ENCODE measurements at places on chromosomes 16 and 17.

- DNase-seq, result no peak
Observed at GRCh38 chr17:68248199-68248825, 469 bp downstream of the AMZ2 start.

GRCh38 chr17:6269478-6269877, 165.4 kb downstream of the AIPL1 start:
- no peak for DNase-seq

- DNase-seq, result no peak
Observed at GRCh38 chr16:75495076-75495674, at the start of gene CHST6. CHST6 (minus strand) TSS chr16:75495441; CDS start chr16:75479828, 15,613 bp downstream.

DNA sequence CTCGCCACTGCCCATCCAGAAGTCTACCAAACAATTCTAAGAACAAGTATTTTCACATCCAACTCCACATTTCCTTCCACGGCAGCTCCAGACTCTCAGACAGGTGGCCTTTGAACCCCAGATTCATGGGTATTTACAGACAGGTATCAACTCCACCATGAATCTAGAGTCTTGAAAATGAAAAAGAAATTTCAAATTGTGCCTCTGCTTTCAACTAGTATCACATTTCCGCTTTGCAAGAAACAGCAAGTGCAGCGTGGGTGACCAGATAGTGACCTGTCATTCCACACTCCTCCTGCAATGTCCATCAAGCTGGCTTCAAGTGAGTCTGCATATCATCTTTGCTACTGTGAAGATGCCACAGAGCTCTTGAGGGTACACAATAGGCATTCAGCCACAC, 232.4 kb upstream of the RPL38 start:
- DNase-seq, result no peak

DNA sequence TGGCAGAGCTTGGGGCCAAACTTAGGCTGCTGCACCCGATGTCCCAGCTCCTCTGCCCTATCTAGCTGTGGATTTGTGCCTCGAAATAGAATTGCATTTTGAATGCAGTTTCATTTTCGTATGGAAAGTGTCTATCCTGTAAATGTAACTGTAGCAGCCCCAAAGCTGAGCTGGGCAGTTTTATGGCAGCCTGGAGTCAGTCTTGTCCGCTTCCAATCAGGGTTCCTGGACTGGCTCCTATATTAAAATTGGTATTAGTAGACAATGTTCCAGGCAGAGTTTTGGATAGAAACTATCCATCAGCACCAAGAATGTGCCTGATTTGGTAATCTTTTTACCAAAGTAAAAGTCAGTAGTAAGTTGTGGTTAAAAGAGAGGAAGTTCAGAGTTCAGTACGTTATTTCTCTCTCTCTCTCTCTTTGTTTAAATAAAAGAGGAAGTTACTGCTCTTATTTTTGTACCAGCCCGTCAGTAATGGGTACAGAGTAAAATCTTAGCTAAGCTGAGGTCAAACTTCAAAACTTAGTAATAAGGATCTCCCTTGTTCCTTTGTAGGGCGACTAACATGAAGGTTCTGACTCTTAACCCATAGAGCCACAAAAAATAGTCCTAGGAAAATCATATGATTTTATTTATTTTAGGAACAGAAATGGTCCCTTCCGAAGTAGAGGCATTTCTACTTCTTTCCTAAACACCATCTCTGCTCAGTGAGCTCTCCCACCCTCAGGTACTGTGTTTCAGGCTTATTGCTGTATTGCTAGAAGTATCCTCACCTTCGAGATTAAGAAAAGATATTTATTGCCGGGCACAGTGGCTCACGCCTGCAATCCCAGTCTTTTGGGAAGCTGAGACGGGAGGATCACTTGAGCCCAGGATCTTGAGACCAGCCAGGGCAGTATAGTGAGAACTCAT, 28.0 kb downstream of the PRKCB start:
- DNase-seq, result no peak

- no peak for DNase-seq
Observed at GRCh38 chr17:41512546-41513167, 6.0 kb downstream of the KRT15 start.

DNA sequence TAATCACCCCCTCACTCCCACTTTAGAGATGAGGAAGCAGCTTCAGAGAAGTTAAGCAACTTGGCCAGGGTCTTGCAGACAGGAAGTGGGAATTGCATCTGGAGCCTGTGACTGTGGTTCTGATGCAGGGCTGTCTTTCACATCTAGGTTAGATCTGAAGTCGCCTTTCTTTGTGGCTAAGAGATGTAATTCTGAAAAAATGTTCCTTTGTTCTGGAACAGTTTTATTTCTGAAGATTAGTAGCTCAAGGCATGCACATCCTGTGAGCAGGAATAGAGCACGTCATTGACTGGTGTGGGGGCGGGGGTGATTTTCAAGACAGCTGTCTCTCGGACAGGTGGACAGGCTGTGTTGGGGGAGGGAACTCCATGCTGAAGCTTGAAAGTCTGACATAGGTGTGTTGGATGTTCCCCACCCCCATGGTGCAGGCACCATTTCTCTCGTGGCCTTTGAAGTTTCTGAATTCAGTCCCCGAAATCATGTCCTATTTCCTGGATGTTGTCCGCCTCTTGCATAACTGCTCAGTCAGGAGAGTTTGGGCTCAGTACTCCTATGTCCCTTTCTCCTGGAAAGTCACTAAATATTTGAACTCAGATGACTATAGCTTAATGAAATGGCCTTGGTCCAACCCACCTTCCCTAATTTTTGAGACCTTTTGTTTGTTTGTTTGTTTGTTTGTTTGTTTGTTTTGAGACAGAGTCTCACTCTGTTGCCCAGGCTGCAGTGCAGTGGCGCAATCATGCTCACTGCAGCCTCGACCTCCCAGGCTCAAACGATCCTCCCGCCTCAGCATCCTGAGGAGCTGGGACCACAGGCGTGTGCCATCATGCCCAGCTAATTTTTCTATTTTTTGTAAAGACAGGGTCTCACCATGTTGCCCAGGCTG, 21.0 kb upstream of the HERPUD1 start:
- DNase-seq, result no peak

- DNase-seq, result no peak
Observed at GRCh38 chr16:50974438-50975036, 176.5 kb downstream of the SALL1 start.

- DNase-seq, result no peak
Observed at GRCh38 chr17:44024271-44024663, 9.5 kb upstream of the TMEM101 start.

- no peak for DNase-seq
Observed at GRCh38 chr17:66627985-66628384, 206.9 kb upstream of the CACNG5 start.

DNA sequence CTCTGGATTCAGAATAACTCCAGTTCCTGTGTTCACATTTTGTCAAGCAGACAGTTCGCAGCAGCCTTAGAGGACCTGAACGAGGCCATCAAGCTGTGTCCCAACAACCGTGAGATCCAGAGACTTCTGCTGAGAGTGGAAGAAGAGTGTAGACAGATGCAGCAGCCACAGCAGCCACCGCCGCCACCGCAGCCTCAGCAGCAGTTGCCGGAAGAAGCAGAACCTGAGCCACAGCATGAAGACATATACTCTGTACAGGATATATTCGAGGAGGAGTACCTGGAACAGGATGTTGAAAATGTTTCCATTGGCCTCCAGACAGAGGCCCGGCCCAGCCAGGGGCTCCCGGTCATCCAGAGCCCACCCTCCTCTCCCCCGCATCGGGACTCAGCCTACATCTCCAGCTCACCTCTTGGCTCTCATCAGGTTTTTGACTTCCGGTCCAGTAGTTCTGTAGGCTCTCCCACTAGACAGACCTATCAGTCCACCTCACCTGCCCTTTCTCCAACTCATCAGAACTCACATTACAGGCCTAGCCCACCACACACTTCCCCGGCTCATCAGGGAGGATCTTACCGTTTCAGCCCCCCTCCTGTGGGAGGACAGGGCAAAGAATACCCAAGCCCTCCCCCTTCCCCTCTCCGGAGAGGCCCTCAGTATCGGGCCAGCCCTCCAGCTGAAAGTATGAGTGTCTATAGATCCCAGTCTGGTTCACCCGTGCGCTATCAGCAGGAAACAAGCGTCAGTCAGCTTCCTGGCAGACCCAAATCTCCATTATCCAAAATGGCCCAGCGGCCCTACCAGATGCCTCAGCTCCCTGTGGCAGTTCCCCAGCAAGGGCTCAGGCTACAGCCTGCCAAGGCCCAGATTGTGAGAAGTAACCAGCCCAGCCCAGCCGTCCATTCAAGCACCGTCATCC, 25.9 kb downstream of the CYB561 start:
- DNase-seq, result no peak

DNA sequence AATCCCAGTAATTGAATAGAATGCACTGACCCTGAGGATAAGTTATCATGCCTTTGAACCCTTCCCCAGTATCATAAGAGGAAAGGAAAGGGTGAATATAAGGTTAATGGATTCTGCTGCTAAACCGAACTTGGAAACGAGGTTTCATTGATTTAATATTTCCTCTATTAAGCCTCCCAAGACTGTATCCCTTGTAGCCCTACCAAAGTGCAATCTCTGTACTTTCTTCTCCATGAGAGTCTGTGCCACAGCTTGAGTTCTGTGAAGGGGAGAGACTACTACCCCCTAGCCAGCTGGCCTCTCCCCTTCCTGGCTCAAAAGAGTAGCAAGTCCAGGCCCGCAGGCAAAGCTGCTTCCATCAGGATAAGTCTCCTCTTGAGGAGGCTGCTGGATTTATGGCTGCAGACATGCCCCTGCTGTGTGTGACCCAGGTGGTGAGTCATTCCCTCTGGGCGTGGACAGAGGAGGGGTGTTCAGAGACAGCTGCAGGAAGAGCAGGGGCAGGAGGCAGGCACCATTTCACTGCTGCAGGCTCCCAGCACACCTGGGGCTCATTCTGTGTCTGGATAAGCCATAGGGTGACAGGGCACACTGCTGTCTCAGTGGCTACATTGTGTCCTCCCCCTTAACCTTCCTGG, 58.4 kb downstream of the TOM1L2 start:
- no peak for DNase-seq

DNA sequence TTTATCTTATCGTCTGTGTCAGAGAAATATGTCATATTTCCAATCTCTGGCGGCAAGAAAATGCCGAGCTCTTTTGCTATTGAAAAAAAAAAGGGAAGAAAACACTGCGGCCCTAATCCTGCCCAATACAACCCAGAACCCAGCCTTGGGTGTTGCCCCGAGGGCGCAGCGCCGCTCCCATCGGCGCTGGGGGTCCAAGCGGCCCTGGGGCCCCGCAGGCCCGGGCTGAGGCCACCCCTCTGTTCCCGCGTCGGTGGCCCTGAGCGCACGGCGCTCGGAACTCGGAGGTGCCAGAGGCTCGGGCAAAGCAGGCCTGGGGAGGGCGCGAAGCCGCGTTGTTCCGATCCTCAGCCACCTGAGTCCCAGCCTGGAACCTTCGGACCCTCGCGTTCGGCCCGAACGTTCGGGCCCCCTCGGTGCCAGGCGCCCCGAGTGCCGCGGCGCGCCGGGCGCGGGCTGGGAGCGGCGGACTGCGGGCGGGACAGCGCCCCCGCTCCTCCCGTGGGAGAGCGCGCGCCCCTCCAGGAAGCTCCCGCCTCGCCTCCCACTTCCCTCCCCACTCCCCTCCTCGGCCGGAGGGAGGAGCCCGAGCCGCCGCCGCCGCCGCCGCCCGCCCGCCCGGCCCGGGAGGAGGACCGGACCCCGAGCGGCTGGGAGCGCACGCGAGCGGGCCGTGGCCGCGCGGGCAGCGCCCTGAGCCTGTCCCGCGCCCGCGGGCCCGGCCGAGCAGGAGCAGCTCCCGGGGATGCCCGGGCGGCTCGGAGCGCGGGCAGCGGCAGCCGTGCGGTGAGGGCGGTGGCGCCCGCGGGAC, at the start of gene CPNE2:
Gene CPNE2, plus strand, starts transcription at position 609 of the 811 bp plus-strand sequence. CDS start 18,160 bp downstream, outside the sequence.
- DNase-seq, result no peak

DNA sequence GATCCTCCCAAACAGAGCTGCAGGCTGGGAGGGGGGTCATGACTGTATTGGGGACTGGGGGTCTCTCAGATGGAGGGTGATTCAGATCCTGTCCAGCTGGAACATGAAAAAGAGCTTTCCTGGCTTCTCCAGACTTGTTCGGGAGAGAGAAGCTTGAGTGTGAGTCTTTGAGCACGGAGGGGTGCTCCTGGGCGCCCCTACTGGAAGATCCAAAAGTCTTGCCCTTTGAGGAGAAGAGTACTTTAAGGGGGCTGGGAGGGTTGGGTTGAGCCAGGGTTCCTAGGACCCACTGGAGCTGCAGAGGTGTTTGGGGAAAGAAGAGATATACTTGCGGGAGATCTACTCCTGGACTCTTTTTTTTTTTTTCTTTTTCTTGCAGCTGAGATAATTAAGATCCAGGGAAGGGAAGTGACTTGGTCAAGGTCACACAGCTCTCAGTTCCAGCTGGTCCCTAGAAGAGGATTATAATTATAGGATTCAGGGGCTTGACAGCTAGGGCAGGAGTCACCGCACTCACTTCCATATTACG, 8.4 kb downstream of the RARA start:
- no peak for DNase-seq

DNA sequence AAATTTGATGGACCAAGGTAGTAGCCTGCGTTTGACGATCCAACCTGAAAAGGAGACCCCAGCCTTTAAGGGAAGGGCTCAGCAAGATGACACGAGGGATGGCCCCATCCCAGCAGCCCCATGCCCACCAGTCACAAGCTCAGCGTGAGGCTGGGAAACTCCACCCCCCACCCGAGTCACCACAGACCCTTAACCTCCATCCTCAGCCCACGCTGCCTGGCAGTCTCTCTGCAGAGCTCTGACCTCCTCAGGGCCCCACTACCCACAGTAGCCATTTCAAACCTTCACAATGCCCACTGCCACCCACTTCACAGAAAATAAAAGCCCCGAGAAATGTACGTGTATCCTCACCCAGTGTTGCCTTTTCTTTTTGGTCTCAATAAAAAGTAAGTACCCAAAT, 18.7 kb downstream of the USP36 start:
- DNase-seq, result no peak

- no peak for DNase-seq
Observed at GRCh38 chr16:77227745-77228144, 28.5 kb downstream of the SYCE1L start.

DNA sequence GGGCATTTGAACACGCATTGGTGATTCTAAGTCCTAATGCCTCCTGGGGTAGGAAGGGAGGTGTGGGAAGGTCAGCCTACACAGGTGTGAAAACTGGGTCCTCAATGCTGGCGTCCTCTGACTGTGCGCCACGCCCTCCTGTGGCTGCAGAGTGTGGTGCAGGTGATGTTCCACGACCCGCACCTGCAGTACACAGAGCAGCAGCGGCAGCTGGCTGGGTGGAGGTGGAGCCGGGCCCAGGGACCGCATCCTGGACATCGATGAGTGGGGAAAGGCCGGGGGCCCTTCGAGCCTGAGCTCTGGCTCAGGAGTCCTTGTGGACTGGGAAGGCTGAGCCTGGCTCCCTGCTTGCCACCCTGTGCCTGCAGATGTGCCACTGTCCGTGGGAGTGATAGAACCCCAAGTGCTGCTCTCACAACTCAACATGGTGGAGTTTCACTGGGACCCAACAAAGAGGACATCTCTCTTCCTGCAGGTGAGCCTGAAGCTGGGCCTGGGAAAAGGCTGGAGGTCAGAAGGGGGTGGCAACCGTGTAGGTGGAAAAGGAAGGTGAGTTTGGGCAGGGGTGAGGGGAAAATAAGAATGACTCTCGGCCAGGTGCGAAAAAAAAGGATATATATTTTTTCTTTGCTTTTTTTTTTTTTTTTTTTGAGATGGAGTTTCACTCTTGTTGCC, 14.0 kb upstream of the STAC2 start:
- no peak for DNase-seq

GRCh38 chr17:897970-898619, 81.5 kb downstream of the NXN start:
- no peak for DNase-seq

- no peak for DNase-seq
Observed at GRCh38 chr17:77312786-77313599, 172.2 kb downstream of the SEC14L1 start.

- DNase-seq, result no peak
Observed at GRCh38 chr17:82280537-82280936, 7.0 kb upstream of the CSNK1D start.
